Right renal pelvis (tissue), 4 donors: ENCODE measurements at places on chromosomes 3 and 15. TPM values are rescaled to one million over a fixed set of nuclear protein-coding genes. Genes with fewer than 3 reads are reported as not detected.

DNA sequence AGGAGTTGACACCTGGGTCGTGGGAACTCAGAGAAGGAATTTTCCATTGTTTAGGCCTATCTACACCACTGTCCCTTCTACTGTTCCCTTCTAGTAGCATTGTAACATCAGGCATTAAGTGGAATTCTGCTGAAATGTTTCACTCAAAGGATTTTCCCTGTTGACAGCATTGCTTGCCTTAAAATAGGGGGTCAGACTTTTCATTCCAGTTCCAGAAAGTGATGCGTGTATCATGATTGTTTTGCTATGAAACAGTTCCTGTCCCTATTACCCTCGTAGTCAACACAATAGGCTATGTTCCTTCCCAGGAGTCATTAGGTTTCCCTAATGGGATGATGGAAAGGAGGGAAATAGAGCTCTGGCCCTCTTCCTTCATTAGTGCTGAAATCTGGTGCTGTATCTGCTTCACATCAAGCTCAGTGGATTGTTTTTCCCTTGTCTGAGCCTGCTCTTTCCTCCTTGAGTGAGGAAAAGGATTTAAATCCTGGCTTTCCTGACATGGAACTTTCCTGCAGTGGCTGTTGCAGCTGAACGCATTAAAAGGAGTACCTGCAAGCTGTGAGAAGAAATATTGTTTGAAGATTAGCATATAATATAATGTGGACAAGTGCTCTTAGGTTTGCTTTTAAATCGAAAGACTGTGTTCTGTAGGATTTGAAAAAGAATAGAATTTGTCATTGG lies 195.9 kb downstream of the KLHL25 start:
- no peak for DNase-seq

CFAP20DC gene
- polyA plus RNA-seq = 5.3 TPM

CCDC54 gene
- not detected for polyA plus RNA-seq

CFAP100 gene
- 0.44 TPM for polyA plus RNA-seq

LSAMP gene
- 13.6 TPM for polyA plus RNA-seq
